ENCODE measurements at places on chromosomes 1 and 21. TPM values are rescaled to one million over a fixed set of nuclear protein-coding genes. Genes with fewer than 3 reads are reported as not detected.

LDLRAD1 gene
- not detected for total RNA-seq

DNA sequence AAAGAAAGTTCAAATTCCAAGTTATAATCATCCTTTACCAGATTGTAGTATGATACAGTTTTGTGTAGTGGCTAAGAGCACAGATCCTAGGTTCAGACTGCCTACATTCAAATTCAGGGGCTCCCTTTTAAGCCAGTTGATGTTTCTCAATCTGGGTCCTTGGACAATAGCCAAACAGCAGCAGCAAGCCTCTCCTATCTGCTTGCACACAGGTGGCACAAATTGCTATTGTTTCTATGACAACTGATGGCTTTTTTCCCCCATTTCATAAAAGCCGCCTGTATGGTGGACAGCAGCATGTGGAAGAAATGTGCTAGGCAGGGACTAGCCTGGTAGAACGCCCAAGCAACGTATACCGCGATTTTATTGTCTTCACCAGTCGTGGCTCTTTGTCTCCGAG, 76.5 kb downstream of the S1PR1 start:
- no peak for DNase-seq

CALML6 gene
- total RNA-seq, result 0.75 TPM

- DNase-seq, result peak; percentile 85
Observed at GRCh38 chr1:94926126-94926914, 590 bp downstream of the CNN3 start.

CCDC24 gene
- total RNA-seq, result 26.6 TPM

RRP15 gene
- total RNA-seq, result 30.1 TPM
